Peyer's patch (tissue), 4 donors: ENCODE measurements at places on chromosomes 7 and 10. TPM values are rescaled to one million over a fixed set of nuclear protein-coding genes. Genes with fewer than 3 reads are reported as not detected.

AP1S1 gene
- 53.6 TPM for total RNA-seq

MEIG1 gene
- total RNA-seq = not detected

CADPS2 gene
- total RNA-seq = 11.4 TPM

- DNase-seq = no peak
Observed at GRCh38 chr7:3138997-3139396, 95.3 kb upstream of the CARD11 start.

- DNase-seq = no peak
Observed at GRCh38 chr7:72032934-72033333, 379.2 kb downstream of the CALN1 start.

DNA sequence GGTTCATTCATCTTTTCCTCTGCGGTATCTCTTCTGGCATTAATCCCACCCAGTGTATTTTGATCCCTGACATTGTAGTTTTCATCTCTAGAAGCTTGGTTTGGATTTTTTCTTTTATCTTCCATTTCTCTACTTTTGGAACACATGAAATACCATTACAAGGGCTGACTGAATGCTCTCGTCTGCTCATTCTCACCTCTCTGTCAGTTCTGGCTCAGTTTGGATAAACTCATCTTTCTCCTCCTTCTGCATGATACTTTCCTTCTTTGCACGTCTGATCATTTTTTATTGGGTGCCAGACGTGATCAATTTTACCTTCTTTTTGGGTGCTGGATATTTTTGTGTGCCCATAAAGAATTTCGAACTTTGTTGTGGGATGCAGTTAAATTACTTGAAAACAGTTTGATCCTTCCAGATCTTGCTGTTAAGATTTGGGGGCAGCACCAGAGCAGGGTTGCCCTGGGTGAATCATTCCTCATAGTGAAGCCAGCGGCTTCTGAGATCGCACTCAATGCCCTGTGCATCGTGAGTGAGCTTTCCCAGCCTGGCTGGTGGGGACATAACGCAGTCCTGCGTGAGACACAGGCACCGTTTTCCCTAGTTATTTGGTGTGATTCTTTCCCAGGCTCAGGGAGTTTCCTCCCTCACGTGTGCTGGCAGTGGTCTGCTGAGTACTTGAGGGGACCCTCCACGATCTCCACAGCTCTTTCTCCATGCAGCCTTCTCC is 53.8 kb downstream of the LHPP start:
- DNase-seq = no peak

- no peak for DNase-seq
Observed at GRCh38 chr7:125386211-125386610, 456.6 kb upstream of the POT1 start.

GRCh38 chr10:48805848-48806247 is 121.2 kb downstream of the WDFY4 start:
- DNase-seq = no peak

DNA sequence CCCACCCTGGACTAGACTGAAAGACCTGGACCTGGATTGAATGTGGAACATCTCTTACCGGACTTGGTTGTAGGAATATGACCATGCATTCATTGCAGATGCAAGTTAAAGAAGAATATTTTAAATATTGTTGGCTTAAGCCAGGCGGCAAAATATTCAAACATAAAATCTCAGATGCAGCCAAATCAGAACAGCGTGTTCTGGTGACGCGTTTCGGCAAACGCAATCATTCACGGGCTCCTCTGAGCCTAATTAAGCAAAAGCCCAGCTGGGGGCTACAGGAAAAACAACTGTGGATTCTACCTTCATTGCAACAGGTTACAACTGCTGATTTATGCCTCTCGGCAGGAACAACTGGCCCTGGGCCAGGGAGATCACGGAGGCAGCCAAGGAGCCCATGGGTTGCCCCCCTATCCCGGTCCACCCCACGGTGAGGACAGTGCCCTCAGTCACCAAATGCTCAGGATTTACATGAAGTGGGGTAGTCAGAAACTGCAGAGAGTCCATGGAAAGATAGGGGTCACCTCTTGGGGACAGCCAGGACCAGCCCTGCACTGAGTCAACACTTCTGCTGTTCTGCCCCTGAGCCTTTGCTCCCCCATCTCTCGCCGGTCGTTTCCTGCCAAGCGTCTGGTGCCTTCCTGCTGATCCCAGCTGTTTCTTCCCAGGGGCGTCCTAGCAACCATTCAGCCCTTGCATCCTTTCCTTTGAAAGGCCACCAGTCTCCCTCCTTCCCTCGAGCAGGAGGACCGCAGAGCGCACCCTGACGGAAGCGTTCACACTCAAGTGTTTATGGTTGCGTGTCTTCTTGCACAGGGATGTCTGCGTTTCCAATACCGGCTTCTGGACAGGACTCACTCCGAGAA is 64.4 kb upstream of the SFMBT2 start:
- DNase-seq = no peak
